Hematopoietic multipotent progenitor cell treated with erythropoietin and hydrocortisone succinate and interleukin-3 and kit ligand, for 17 days (in vitro differentiated cells): ENCODE measurements at places on chromosomes 5 and 9.

DNA sequence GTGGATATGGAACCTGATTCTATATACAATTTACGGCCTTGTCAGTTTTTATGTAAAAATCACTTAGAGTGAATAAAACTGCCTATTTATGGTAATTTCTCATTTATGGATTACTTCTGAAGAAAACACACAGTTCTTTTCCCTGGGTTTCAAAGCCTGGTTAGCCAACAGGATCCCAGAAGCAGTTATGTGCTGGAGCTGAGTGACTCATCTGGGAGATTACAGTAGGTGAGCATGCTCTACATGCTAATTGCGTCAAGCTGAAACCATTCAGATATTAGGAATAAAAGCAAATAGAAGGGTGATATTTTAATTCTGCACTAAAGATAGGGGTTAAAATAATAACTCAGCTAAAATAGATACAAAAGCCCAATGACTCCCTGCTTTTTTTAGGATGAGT is 47.8 kb downstream of the PDE4D start:
- no peak for DNase-seq

GRCh38 chr9:35820076-35820475 is 5.2 kb upstream of the HINT2 start:
- no peak for DNase-seq

DNA sequence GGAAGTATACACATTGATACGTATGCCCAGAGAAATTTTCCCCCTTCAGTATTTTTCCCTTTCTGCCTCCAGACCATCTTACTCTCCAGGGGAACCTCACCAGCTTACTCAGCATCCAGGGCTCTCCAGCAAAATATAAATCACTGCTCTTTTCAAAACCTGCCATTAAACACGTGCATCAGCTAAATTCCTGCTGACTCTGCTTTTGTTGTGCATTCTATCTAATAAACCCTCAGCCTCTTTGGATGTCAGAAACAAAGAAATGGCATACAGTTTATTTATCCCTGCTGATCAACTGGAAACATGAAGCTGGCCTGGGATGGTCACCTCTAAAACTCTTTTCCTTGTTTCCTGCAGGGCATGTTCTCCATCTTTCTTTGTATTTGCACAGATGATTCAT is 126.8 kb downstream of the TRPM3 start:
- DNase-seq = no peak

GRCh38 chr9:135887585-135888050 is 19.7 kb downstream of the CAMSAP1 start:
- no peak for DNase-seq

- peak; percentile 60 for DNase-seq
Observed at GRCh38 chr9:122261469-122261881, 3.2 kb downstream of the RBM18 start.

- DNase-seq = no peak
Observed at GRCh38 chr9:133058071-133058470, 3.7 kb upstream of the CEL start.

- DNase-seq = no peak
Observed at GRCh38 chr5:122463221-122463620, 151.2 kb downstream of the SNCAIP start.

GRCh38 chr9:29160763-29161353 is 1587.6 kb upstream of the C9orf72 start:
- DNase-seq = no peak

DNA sequence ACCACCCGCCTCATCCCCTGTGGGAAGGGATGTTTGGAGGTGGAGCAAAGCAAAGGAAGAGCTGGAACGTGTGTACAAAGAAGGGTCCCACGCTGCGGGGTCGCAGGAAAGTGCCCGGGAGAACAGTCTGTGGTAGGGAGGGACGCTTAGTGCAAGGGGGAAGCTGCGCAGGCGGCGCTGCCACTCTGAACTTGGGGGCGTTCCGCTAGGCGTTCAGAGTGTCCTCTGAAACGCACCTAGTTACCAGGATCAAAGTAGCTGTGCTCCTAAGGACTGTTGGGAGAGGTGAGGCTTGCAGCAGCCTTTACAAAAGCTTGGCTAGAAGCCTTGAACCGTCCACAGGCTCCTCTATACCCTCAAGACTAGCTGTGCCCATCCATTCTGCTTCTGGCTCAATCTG is 29.3 kb upstream of the PDE8B start:
- no peak for DNase-seq

- no peak for DNase-seq
Observed at GRCh38 chr5:131769961-131770360, 26.9 kb downstream of the FNIP1 start.

- DNase-seq = peak; percentile 83
Observed at GRCh38 chr5:142713121-142713706, 27.3 kb upstream of the FGF1 start.

DNA sequence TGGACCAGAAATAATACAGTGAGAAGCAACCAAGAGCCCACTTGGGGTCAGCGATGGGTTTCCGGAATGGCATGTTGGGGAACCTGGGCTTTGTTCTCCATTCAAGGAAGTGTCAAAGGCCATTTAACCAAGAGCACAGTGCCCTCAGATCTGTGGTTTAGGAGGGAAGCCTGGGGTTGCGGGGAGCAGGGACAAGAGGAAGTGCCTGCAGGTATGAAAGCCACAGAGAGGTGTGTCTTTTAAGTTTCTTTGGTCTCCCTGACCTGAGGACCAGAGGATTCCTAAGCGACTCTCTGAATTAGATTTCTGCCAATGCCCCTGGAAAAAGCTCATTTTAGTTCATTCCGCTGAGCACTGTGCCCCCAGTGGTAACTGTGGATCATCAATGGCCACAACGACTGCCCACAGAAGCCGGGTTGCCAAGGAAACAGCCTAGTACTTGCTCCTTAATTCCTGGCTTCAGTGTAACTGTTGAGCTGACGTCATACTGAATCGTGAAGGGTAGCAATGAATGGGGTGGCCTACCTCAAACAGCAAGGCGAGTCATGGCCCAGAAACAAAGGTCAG is 107.3 kb upstream of the SPIN1 start:
- DNase-seq = no peak

- DNase-seq = peak; percentile 47
Observed at GRCh38 chr5:108345541-108346171, 36.2 kb downstream of the FBXL17 start.

DNA sequence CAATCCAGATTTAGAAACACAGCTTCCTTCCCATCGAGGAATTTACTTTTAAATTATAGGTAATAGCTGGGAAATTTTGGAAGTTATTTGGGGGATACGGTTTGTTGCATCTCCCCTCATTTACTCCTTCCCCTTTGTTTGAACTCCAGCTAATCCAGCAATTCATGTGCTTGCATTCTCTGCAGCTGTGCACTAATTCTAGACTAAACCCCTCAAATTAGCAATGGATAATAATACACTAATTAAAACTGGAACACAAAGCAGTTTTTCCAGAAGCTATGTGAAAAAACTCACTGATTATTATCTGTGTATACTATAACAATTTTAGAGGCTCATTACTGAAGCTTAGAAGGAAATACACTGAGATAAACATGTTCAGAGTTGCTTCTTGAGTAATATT is 751.2 kb upstream of the ZNF608 start:
- DNase-seq = no peak

- no peak for DNase-seq
Observed at GRCh38 chr5:55154873-55155272, 5.1 kb upstream of the GPX8 start.

DNA sequence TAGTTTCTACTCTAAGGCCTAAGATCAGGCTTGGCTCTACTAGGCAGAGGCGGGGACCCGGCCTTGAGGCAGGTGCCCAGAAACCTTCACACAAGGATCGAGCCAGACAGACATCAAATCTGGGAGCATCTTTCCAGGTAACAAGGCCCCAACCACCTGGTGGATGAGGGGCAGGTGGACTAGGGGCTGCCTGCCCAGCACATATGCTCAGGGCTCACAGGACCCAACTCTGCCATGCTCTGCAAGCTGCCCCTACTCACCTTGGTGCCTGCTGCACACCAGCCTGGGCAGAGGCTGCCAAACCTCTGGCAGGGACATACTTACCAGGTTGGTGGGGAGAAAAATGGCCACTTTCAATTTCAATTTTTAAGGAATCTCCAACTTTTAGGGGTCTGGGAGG is 2.2 kb upstream of the ZNF618 start:
- DNase-seq = no peak

- no peak for DNase-seq
Observed at GRCh38 chr9:121892706-121893105, 200.4 kb downstream of the TTLL11 start.

- no peak for DNase-seq
Observed at GRCh38 chr5:178306430-178307225, 74.0 kb upstream of the PHYKPL start.

DNA sequence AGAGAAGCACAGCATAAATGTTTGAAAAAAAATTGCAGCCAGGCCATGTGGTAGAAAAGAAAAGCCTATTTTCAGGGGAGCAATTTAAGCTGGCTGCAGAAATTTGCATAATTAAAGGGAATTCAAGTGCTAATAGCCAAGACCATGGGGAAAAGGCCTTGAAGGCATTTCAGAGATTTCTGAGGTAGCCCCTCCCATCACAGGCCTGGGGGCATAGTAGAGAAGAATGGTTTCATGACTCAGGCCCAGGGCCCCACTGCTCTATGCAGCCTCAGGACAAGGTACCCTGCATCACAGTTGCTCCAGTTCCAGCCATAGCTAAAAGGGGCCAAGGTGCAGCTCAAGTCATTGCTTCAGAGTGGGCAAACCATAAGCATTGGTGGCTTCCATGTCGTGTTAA is 1416.0 kb downstream of the EFNA5 start:
- no peak for DNase-seq

DNA sequence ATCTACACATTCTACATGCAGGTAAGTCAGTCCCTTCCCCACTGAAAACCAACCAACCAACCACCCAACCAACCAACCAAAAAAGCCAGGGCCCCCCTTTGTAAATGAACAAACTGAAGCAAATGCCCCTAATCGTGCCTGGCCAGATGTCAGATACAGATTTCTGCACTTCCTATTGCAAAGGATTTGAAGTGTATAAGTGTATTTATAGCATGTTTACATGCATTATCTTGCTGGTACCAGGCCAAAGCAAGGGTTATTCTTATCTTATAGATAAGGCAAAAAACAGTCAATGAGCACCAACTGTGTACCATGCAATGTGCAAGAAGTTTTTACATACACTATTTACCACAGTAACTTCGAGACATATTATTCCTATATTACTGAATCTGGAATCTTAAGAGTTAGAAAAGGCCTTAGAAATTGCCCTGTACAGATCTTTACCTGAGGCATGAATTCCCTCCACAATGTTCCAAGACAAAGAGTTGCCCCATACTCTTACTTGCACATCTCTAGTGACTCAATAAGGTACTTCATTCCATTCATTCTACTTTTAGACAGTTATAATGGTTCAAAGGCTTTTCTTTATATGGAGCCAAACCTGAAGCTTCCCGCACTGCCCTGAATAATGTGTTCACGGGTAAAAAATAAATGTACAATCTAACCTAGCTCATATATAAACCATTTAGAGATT is 51.7 kb upstream of the NR5A1 start:
- no peak for DNase-seq

GRCh38 chr5:177557041-177557647 is 2.8 kb upstream of the FAM193B start:
- DNase-seq = peak; percentile 27

DNA sequence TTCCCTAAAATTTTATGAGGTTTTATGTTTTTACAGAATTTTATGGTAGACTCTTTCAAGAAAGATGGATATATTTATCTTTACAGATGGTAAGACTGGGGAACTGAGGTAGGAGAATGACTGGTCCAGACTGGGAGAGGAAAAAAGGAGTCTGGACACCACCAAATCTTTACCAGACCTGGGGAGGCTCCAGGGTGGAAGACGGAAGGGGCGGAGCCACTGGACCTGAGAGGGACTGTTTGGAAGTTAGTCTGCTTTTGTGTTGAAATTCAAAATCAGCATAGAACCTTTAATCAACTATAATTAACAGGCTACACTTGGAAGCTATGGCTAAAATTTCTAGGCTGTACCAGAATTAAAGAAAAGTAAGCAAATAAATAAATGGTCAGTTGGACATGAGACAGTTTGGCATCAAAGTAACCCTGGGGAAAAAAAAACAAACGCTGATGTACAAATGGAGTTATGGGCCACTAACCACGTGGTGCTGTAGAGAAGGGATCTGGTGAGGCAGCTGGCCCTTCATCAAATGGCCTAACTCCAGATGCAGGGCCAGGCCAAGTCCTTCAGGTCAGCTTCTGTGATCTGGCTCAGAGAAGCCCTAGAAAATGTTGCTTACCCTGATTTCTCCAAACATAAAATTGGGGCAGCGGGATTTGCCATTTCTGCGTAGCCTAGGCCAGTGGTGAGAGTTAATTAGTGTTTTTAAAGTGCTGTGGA is 155.1 kb downstream of the ARSB start:
- no peak for DNase-seq

DNA sequence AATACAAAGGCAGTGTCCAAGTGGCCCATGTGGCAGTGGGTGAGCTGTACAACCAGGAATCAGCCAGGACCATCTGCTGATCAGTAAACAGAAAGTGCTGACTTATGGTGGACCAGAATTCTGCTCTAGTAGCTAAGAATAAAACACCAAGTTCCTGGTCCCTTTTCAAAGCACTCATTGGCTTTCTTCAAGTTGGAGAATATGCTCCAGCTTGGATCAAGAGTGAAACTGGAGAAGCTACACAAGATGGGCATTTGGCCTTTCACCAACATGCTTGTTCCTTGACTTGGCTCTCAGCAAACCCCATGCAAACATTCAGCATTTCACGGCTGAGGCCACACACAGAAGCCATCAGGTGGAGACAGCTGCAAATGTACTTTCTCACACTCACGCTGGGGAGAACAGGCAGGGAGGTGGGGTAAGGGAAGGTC is 32.1 kb downstream of the MARCHF3 start:
- DNase-seq = peak; percentile 81
